ENCODE measurements at places on chromosomes 12 and 14.

- no peak for DNase-seq
These were observed 49.3 kb upstream of the AMN start for GRCh38 chr14:102873131-102873530.

- DNase-seq = no peak
These were observed 267 bp downstream of the CFAP251 start for GRCh38 chr12:121918679-121919038.

DNA sequence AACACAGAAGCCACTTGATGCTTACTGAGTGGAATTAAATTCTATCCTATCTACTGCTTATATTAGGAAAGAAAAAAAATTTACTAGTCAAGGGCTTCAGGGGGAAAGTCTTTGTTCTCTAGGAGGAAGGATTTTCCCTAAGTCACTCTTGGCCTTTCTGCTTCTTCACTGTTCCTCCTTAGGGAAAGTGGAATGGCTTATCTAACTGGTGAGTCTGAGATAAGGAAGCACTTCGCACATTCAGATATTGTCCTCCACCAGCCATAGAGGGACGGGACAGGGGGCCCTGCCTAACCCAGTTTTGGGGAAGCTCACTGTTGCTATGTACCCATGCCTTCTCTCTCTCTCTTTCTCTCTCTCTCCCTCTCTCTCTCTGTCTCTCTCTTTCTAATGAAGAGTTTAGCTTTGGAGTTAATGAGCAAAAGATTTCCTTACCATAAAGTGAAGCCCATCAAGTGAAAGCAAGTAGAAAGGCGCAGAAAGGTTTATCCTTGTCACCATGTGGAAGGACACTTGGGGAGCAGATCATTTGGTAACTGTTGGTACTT, 450.6 kb downstream of the ZFP36L1 start:
- no peak for DNase-seq

DNA sequence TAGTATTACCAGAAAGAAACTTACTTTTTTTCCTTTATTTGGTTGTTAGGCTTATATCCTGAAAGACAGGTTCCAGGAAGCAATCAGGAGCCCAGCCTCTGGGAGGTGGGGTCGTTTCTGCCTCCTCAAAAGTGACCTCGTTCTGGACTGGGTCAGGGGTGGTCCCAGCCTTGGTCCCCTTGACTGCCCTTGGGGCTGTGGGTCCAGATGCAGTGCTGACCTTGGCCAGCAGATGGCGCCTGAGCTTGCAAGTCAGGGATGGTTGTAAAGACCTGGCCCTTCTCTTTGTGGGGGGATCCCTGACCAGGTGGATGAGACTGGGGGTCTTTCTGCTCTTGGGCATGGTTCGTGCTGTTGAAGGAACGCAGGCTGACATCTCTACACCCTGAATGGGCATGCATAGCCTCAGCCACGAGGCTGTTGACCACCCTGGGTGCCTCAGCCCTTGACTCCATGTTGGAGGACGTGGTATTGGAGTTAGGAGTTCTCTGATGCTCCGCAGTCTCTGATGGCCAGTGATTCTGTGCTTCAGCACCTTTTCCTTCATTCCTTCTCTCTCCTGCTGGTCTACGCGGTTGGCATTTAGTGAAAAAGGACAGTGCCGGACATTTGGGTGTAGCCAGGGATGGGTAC, 62.4 kb downstream of the ADCK1 start:
- peak; percentile 66 for DNase-seq

DNA sequence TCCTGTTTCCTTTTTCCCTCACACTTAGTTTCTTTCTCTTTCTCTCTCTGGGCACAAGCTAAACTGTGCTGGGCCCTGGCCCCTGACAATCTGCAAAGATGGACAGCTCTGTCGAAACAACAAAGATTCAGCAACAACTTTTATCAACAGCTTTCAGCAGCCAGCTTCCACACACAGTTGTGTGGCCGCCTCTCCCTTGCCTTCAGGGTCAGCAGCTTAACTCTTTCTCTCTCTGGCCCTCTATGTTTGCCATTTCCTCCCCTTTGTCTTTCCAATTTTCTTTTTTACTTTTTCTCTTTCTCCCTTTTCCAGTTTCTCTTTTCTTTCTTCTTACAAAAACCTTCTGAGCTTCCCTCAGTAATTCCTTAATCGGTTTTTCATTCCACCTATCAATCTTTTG, 43.3 kb downstream of the IQSEC3 start:
- no peak for DNase-seq

DNA sequence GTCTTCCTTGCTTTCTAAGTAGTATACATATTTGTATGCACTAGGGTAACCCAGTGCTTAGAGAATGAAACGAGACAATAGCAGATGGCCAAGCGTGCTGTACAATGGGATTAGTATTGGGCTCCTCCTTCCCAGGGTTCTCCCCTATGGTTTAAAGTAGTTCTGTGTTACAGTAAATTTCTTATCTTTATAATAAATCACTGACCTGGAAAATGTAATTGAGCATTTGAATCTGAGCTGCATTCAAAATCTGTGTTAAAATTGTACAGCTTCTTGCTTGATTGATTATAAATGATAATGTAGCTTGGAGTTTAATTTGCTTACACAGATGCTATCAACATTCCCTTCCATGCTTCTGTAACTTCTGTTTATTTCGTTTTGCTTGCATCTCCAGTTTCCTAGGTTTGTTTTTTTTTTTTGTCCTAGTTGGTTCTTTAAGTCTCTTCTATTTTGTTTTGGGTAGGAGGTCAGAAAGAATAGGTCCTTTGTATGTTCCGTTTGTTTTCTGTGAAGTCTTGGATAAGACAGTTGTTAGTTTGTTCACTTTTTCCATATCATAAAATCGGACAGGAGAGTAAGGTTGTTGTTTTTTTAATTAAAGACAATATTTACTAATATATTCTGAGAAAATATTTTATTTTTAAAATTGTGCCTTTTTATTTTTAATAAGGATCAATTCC, 171.2 kb downstream of the ERC1 start:
- DNase-seq = no peak

GRCh38 chr12:95681210-95681765, 109.3 kb downstream of the NTN4 start:
- DNase-seq = no peak

- no peak for DNase-seq
These were observed 964 bp downstream of the SDS start for GRCh38 chr12:113402586-113403260.

DNA sequence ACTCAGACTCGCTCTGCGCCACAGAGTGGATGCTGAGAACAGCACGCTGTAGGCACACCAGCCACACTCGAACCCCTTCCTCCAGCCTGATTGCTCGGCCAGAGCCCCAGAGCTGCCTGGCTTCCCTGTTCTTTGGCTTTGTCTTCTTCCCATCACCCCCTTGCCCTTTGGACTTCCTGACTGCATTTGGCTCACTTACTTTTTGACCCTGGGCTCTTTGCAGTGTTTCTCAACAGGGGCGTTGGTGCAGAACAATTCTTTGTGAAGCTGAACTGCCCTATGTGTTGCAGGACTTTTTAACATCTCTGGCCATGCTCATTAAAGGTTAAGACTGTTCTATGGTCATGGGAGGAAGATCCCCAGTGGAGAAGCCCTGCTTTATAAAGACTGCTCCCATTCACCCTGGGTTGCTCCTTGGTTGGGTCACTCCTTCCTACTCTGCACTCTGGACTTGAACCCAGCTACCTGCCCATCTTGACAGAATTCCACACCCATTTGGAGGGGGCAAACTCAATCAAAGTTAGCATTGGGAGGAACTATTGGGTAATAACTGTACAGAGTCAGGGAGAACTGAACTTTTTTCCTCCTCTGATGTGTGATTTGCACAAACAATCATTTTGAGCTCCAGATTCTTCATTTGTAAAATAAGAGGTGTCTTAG, 127.7 kb upstream of the PLEKHG7 start:
- no peak for DNase-seq

DNA sequence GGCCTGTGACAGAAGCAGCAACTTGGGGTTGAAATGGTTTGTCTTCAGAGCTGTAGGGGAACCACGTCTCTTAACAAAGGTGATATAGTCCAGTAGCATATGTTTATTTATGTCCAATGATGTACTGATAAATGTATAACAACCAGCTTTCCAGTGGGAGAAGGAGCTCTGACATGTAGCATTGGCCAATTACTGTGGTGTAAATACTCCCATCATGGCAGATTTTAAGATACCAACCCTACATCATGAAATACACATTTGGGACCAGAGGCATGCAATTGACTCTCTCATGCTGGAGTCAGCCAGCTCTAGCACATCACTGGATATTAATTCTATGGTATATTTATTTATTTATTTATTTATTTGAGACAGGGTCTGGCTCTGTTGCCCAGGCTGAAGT, 50.6 kb upstream of the CHST11 start:
- no peak for DNase-seq

DNA sequence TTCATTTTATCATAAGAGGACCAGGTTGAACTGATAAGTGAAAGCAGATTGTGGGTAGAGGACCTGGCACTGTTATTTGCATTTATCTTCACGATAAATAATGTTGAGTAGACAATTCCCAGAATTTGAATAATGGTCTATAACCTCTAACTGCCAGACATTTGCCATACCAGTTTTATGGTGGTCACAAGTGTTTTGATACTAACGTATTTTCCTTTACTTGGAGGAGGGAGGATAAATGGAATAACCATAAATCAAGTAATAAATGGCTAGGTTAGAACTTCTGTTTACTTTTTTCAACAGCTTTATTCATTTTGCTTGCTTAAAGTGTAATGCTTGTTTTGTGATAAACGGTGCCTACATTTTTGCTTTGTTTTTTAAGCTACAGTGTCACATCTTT, 9.5 kb downstream of the PAX9 start:
- DNase-seq = no peak

DNA sequence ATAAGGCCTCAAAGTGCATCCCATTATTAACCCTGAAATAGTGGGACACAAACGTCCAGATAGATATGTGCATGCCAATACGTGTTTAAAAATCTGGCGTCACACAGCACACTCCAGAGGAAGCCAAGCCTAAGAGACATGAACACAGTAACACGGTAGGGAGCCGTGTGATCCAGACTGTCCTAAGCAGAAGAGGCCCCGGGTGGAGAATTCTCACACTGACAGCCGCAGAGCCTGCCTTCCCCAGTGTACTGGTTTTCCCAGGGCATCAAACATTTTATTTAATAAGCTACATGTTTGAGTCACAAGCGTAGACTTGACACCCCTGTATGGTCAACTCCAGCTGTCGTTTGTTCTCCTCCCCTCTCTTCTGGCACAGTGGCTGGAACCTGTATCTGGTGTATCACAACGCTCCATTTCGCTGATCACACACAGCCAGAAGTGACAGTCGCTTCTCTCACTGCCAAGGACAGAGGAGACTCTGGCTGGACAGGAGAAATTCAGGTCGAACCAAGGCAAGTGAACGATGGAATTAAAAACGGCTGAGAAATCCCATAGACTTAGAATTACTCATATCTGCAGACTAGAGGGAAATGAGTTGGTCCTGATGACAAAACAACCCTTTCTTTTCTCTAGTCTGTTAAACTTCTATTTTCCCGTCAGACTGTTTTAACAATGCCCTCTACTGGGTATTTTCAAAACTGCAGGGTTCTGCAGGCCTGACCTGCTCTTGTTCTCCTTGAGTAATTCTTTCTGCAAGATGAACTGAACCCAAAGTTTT, 359.9 kb downstream of the RGS6 start:
- DNase-seq = no peak

- DNase-seq = no peak
These were observed 12.3 kb downstream of the BRAP start for GRCh38 chr12:111673503-111673902.

- DNase-seq = no peak
These were observed 34.7 kb upstream of the SOCS2 start for GRCh38 chr12:93537769-93538168.

DNA sequence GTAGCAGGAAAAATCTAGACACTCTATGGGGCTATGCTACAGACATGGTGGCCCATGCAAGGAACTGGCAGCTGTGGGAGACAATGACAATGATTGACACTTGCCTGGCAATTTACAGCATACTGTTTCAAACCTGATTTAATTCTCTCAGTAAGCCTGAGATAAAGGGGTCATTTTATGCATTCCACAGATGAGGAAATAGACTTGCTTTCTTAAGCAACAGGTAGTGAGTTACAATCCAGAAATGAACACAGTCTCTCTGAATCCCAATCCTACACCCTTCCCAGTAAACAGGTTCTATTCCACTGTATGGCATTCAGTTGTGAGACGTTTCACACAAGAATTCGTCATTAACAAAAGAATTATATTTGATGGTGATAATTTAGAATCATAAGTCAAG, 15.5 kb upstream of the PCNX1 start:
- no peak for DNase-seq

DNA sequence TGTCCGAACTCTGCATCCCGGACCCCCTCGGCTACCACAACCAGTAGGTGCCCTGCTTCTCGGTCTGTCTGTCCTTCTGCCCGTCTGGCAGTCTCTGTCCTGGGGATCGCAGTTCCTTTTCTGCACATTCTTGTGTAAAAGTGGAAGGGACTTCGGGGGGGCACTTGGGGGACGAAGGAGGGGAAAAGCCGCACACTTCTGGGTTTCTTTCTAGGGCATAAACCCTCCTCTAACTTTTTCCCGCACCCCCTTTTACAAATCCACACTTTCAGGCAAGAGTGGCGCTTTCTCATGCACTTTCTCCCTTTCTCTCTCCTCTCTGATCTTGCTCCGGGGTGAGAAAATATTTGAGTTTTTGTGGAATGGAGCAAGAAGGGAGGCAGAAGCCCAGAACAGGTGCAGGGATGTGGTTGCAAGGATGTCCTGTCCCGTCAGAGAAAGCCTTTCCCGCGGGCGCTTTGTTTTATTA, 506 bp downstream of the ESRRB start:
- DNase-seq = no peak

GRCh38 chr12:131684015-131684725, 26.7 kb upstream of the SFSWAP start:
- DNase-seq = no peak

- DNase-seq = peak; percentile 13
These were observed 13.7 kb downstream of the COL2A1 start for GRCh38 chr12:47990351-47991105.

DNA sequence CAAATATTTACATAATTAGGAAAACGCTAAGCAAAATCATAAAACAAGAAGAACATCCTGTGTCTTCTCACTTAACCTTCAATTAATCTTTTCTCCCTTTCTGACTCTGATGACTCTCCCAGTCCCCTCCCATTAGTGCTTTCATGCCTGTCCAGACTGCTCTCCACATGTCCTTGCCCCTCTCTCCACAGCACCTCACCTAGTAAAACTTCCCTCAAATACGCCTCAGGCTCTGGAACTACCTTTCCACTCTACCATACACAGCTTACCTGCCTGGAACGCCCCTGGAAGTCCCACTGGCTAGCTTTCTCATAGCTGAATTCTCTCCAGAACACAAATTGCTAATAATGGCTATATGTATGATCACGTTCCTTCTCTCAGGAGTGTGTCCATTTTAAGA, 44.7 kb downstream of the SLC5A8 start:
- DNase-seq = no peak

DNA sequence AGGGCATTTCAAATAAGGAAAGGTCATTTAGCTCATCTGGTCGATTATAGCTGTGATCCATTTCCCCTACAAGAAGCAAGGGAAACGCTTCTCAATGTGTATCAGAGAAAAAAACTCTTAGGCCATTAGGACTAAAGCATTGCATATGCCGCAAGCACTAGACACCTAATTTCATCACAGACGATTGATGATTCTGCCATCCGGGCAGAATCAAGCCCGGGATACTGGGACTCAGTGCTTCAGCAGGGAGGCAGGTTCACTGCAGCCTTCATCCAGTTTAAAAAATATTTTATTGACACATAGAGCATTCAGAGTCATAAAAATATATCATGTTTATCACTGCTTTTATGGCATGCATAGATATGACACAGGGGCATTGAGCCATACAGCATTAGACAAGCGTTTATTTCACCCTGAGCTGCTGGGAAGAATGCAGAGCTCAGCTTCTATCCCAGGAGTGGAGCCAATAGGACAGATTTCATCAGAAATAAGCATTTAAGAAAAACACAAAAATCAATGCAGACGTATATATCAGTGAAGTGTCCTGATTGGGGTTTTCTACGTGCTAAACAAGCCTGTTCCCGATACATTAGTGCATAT, 806.9 kb downstream of the GALC start:
- DNase-seq = no peak

All from stimulated activated CD8-positive, alpha-beta memory T cell treated with anti-CD3 and anti-CD28 coated beads, Interleukin-4, amount 100 ng/mL, for 4 hours (primary cell).